ENCODE measurements at places on chromosomes 1 and 21.

GRCh38 chr1:58874342-58874741 lies 90.5 kb upstream of the JUN start:
- peak; percentile 33 for DNase-seq

DNA sequence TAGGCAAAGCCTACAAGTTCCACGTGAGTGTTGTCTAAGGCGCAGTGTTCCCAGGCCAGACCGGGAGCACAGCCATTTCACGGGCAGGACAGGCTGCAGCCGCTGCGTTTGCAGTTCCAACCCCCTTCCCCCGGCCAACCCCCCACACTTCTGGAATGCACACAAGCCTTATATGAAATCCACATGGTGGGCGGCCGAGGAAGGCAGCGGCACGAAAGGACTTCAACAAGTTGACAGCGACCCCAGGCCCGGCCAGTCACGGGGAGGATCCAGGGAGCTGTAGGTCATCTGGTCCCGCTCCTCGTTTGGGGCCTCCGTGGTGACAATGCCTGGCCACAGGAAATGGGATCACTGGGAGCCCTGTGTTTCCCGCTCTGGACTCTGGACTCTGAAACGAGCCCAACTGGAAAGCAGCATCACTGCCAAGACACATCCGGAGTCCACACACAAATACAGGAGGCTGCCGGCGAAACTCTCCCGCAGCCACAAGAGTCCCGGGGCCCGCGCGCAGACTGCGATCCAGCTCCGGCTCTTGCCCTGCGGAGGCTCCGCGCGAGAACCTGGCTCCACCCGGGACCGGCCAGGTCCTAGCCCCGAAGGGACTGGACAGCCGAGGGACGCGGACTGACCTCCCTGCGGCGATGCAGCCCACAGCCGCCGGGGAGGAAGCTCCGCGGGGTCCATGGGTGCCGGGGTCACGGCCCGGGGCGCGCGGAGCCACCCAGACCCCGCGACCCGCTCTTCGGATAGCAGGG lies 794 bp downstream of the NID1 start:
- DNase-seq: peak; percentile 92

DNA sequence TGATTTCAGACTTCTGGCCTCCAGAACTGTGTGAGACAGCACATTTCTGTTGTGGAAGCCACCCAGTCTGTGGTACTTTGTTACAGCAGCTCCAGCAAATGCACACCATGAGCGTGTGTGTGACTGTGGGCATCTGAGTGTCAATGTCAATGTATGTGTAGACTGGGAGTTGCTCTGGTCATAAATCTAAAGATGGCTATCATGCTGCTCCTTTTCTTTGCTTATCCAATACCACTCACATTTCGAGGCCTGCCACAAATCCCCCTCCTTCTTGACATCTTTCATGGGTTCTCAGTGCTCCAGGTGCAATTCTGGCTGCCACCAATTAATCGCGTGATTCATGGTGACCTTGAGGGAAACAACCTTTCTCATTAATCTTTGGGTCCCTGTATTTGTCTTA lies 141.2 kb downstream of the RWDD3 start:
- DNase-seq: no peak

GRCh38 chr1:21901473-21901847 lies 35.6 kb downstream of the HSPG2 start:
- DNase-seq: peak; percentile 73

DNA sequence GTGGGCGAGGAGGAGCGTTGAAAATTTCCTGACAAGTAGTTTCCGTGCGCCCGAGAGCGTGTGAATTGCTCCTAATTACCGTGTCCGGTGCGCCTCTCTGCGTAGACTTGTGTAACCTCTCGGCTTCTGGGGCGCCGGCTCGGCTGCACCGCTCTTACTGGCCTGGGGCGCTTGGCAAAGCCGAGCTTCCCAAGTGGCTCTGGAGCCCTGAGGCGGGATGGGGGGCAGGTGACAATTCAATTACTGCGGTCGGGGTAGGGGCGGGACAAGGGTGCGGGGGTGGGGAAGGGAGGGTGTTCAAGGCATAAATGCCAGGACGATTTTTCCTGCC lies 392 bp upstream of the DMRTA2 start:
- DNase-seq: no peak

DNA sequence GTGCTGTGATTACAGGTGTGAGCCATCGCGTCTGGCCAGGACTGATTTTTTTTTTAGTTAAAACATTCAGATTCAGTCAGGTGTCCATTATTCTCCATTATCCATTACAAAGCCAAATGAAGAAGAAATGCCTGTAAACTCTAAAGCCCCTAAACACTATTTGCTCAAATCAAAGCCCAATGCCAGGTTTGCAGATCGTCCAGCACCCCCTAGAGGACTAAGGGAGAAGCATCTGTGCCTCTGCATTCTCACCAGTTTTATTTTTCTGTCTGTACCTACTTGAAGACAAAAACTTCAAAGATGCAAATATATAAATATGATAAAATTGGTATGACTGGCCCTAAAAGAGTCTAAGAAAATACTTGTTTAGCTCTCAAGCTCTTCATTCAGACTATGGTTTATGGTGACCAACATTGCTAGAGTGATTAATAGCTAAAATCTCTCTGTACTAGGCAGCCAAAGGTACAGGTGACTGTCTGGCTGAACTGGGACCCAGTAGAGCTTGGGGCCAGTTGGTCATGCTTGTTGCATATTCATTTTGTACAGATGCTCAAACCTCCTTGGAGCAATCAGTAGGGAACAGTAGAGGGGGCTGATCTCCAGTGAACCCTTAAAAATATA lies 138.4 kb downstream of the SYT2 start:
- DNase-seq: no peak

GRCh38 chr1:200319148-200319547 lies 90.7 kb downstream of the ZNF281 start:
- DNase-seq: no peak

DNA sequence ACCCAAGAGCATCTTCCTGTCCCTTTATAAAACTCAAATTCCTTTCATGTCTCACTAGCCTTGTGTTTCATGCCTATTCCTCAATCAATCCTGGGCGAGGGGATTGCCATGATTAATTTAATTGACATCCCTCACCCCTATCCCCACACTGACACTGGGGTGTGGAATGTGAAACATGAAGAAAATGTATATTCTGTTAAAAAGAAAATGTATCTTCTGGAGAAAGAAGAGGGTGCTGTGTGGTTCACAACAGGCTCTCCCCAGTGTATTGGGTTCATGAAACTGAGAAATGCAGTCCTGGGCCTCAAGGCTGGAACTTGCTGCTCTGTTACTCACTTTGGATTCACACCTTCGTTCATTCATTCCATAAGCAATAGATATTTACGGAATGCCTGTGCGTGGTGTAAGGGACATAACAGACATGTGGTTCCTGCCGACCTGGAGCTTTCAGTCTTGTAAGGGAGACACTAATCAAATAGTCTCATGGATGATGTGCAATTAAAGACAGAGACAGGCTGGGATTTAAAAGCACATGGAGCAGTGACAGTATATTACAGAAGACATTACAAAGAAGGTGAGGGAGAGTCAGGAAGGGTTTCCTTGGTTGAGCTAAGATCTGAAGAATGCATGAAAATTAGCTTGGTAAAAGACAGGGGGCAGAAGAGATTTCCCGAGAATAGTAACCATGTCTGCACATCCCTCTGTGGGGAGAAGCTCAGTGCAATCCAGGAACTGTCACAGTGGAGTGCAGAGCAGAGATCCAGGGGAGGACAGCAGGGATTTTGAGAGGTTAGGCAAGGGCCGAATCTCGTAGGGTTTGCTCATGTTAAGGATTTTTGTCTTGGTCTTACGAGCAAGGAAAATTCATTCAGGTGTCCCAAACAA lies 32.1 kb downstream of the SERTAD4 start:
- no peak for DNase-seq

- no peak for DNase-seq
Observed at GRCh38 chr1:234774971-234775370, 165.0 kb upstream of the IRF2BP2 start.

- DNase-seq: no peak
Observed at GRCh38 chr1:53704804-53705445, 34.0 kb downstream of the GLIS1 start.

Data from right hindlimb (tissue), 1 donor.